ENCODE measurements at places on chromosomes 5 and 9.

- no peak for DNase-seq
Measured at GRCh38 chr5:76927961-76928360, 24.9 kb upstream of the CRHBP start.

DNA sequence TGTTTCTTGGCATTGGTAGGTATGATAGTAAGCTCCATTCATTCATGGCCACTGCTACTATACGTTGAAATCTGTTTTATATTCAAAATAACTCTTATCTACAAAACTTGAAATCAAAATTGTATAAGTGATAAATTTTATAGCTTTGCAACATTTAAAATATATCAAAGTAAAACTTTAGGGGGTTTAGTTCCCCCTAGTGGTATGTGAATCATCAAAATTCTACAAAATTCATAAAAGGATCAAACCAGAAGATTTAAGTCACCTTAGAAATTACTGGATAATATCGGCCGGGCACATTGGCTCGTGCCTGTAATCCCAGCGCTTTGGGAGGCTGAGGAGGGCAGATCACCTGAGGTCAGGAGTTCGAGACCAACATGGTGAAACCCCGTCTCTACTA is 243.0 kb upstream of the CDH18 start:
- DNase-seq = no peak

DNA sequence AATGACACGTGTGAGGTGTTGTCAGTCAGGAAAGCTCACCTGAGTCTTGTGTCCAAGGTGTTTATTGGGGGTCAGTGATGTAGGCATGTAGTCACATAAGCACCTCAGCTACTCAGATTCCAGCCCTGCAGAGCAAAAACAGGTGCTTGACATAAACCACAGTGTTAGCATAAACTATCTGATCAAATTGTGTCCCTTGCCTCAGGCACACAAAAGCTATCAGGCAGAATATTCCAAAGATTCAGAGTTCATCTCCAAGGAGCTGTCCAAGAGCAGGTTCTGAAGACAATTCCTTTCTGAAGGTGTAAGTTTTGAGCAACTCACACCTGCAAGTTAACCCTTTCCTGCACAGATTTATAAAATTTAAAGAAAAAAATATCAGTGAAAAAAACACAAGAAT is 102.2 kb upstream of the ITGA1 start:
- no peak for DNase-seq

- no peak for DNase-seq
Measured at GRCh38 chr5:73431204-73431851, 17.2 kb downstream of the FOXD1 start.

GRCh38 chr9:115882911-115883310 is 270.7 kb upstream of the PAPPA start:
- no peak for DNase-seq

DNA sequence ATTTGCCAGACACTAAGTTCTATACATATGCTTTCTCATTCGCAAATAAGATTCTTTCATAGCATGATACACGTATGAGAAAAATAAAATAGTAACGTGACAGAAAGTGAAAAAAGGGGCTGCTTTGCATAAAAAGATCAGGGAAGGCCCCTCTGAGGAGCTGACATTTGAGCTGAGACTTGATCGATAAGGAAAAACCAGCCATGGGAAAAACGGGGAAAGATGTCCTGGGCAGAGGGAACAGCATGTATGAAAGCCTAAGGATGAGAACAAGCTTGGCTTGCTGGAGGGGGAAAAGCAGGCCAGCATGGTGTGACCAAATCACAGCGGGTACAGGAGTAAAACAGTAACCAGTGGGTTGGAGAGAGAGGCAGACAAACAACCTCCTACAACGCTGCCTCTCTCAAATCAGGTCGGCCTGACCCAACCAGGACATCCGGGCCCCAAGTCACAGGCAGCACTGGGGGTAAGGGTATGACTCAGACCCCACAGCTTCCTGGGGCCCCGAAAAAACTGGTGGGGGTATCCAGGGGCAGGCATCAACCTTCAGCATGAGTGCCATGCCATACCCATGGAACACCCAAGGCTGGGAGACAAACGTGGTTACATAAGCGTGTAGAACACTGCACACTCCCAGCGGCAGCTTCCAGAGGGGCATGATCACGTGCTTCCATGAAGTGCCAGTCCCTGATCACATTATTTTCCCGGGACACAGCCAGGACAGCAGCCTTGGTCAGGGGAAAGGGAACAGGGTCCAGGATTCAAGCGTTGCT is 2.2 kb downstream of the TNIP1 start:
- no peak for DNase-seq

GRCh38 chr5:163094492-163095180 is 342.8 kb upstream of the CCNG1 start:
- no peak for DNase-seq

GRCh38 chr9:115520646-115521045 is 402.7 kb upstream of the TNC start:
- DNase-seq = no peak

All from NCI-H1417 treated with DMSO at 0.1 percent for 48 hours (cell line).